ENCODE measurements at places on chromosomes 1 and 21. TPM values are rescaled to one million over a fixed set of nuclear protein-coding genes. Genes with fewer than 3 reads are reported as not detected.

Gene EIF2D
- total RNA-seq: 12.5 TPM

Gene RXFP4
- total RNA-seq: not detected

- DNase-seq: no peak
Measured at GRCh38 chr1:162717548-162718184, 72.8 kb upstream of the HSD17B7 start.

DNA sequence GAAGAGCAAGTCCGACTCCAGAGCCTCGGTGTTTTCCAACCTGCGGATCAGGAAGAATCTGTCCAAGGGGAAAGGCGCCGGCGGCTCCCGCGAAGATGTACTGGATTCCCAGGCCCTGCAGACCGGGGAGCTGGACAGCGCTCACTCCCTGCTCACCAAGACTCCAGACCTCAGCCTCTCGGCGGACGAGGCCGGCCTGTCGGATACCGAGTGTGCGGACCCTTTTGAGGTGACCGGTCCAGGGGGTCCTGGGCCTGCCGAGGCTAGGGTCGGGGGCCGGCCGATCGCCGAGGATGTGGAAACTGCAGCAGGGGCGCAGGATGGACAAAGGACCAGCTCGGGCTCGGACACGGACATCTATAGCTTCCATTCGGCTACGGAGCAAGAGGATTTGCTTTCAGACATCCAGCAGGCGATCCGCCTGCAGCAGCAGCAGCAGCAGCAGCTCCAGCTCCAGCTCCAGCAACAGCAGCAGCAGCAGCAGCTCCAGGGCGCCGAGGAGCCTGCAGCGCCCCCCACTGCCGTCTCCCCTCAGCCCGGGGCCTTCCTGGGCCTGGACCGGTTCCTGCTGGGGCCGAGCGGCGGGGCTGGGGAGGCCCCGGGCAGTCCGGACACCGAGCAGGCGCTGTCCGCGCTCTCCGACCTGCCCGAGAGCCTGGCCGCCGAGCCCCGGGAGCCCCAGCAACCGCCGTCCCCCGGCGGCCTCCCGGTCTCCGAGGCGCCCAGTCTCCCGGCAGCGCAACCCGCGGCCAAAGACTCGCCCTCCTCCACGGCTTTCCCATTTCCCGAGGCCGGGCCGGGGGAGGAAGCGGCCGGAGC lies 827 bp downstream of the FMN2 start:
- peak; percentile 38 for DNase-seq

DNA sequence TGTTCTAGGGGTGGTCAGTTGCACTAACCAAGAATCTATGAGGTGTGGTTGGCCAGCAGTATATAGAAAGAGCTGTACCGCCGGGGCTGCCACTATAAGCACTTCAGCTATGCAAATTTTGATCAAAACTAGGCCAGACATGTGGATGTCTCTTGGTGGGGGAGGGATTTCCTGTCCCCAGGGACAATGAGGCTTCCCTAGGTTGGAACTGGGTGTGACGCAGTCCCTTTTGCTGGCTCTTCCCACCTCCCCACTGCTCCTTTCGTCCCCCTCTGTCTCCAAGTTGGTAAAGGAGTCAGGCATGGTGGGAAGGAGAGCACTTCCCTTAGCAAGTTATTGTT lies 13.6 kb downstream of the SDCCAG8 start:
- no peak for DNase-seq

- no peak for DNase-seq
Measured at GRCh38 chr1:27599605-27600497, 4.1 kb downstream of the AHDC1 start.

- DNase-seq: no peak
Measured at GRCh38 chr1:86231076-86231475, 74.5 kb upstream of the COL24A1 start.
